H1 (cell line): ENCODE measurements at places on chromosomes 1 and 21.

DNA sequence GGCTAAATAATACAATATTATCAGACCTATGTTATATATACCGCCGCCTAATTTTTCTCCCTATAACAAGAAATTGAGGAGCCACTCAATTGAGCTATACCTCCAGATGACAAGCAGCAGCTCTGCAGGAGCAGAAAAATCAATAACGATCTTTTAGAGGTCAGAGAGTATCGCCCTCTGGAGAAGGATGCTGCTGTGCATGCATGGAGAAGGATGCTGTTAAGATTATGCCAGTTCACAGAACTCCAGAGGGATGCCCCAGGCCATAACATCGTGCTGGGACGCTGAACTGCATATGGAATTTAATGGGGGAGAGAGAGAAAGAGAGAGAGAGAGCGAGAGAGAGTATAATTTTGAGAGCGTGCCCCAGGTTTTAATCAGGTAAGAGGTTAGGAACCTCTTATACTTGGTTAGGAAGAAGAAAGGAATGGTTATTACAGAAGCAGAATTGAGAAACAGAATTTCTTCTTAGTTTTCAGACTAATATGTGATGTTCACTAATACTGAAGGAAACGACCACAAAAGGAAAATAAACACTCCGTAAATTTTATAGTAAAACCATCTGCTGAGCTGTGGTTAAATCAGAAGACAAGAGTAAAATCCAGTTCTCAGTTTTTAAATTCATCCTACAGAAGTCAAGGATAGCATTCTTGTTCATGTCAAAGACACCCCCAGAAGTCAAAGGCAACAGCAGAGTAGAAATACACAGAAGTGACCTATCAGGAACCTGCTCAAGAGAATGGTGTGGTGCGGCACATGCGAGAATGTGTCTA, 111.1 kb downstream of the SMYD2 start:
- no peak for DNase-seq
- H3K4me3 ChIP-seq: no peak overlapping the region
- H3K4me1 ChIP-seq: 0 out of 2 replicates have a peak, but pooled peaks cover 1% of the 10 kb centered on the region
- H3K36me3 ChIP-seq: peaks cover 14% of the 10 kb centered on the region

DNA sequence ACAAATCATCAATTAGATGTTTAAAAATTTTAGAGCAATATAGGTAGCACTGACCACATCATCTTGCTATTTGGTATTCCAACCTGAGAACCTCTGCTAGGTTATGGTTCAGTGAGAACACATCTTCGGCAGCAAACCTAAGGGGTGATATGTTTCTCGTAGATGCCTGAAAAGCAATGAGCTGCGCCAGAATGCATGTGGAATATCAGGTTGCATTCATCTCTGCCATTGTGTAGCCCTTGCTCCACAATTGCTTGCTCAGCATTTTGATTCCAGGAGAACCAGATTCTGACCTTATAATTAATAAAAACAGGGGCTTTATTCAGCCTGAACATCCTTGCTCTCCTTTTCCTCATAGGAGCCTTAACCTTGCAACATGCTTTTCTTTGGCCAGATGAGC, 408.1 kb downstream of the USH2A start:
- H3K27ac ChIP-seq: no peak overlapping the region
- H3K4me1 ChIP-seq: peaks cover 9% of the 10 kb centered on the region; the same call in 1 of the 2 replicates
- no peak for DNase-seq

DNA sequence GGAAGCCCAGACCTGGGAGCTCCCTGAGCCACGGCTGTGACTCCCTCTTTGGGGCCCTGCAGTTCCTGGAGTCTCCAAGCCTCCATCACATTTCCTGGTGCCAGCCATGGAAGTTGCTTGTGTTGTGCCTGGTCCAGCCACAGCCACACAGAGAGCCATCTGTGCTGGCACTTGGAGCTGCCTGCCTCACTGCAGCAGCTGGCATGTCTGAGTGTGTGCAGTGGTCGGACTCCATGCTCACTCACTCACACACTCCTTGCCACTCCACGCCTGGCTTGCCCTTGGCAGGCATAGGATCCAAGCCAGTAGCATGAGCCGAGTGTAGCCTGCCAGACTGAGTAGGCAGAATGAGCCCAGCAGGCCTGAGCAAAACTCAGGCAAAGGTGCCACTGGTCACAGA, 516.3 kb upstream of the BEND5 start:
- H3K36me3 ChIP-seq: no peaks in the 10 kb centered on the region
- no peaks in the 10 kb centered on the region for H3K27me3 ChIP-seq
- no peak overlapping the region for H3K4me3 ChIP-seq
- no peak overlapping the region for H3K27ac ChIP-seq
- H3K4me1 ChIP-seq: no peaks in the 10 kb centered on the region

GRCh38 chr1:187197685-187198084, 368.9 kb downstream of the PLA2G4A start:
- H3K4me1 ChIP-seq: no peaks in the 10 kb centered on the region
- DNase-seq: no peak
- H3K36me3 ChIP-seq: no peaks in the 10 kb centered on the region
- no peak overlapping the region for H3K27ac ChIP-seq
- no peaks in the 10 kb centered on the region for H3K27me3 ChIP-seq

DNA sequence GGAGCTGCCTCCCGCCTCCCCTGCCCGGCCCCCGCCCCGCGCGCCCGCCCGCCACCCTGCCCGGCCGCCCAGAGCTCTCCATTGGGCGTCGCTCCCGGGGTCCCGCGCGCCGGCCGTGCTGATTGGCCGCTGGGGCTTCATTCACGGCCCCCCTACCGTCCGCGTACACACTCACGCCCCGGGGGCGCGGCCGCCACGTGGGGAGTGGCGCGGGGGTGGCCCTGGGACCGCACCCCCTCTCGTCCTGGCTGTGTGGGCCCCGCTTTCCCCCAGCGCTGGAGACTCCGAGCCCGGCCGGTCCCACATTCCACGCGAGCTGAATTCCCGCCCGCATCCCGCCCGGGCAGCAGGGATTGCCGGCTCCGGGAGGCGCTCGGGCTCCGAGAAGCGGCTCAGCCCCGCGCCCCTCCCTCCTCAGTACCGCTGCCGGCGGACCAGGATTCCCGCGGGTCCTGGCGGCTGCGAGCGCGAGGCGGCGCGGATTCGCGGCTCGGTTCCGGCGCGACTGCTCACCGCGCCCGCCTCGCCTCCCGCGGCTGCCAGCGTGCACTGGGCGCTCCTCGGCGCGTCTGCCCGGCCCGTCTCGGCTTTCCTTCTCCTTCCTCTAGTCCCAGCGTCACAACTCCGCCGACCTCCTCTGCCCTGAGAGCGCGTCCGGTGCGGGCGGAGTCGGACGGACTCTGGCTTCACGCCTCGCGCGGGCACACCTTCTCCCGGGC, 450 bp upstream of the POU3F1 start:
- no peak overlapping the region for H3K27ac ChIP-seq
- H3K27me3 ChIP-seq: peaks cover 46% of the 10 kb centered on the region
- no peak for DNase-seq
- peak overlapping the region; percentile 52 for H3K4me3 ChIP-seq
- H3K36me3 ChIP-seq: peaks cover 10% of the 10 kb centered on the region; the same call in 1 of the 2 replicates
- peaks cover 10% of the 10 kb centered on the region for H3K4me1 ChIP-seq

- no peak for DNase-seq
- no peaks in the 10 kb centered on the region; the same call in 1 of the 2 replicates for H3K4me1 ChIP-seq
- no peaks in the 10 kb centered on the region for H3K36me3 ChIP-seq
- no peak overlapping the region for H3K27ac ChIP-seq
- no peaks in the 10 kb centered on the region for H3K27me3 ChIP-seq
These were observed 4.0 kb upstream of the CSF3R start for GRCh38 chr1:36486439-36487335.

GRCh38 chr1:158952416-158952815, 21.1 kb downstream of the PYHIN1 start:
- no peak overlapping the region for H3K4me3 ChIP-seq
- no peaks in the 10 kb centered on the region for H3K27me3 ChIP-seq
- H3K4me1 ChIP-seq: no peaks in the 10 kb centered on the region
- no peak for DNase-seq
- no peaks in the 10 kb centered on the region for H3K36me3 ChIP-seq

- no peaks in the 10 kb centered on the region for H3K27me3 ChIP-seq
- H3K4me3 ChIP-seq: no peak overlapping the region
- H3K4me1 ChIP-seq: peaks cover 3% of the 10 kb centered on the region; the same call in 1 of the 2 replicates
- H3K36me3 ChIP-seq: no peaks in the 10 kb centered on the region
- no peak for DNase-seq
- H3K27ac ChIP-seq: no peak overlapping the region
These were observed 56.6 kb downstream of the RYR2 start for GRCh38 chr1:237098541-237098940.

DNA sequence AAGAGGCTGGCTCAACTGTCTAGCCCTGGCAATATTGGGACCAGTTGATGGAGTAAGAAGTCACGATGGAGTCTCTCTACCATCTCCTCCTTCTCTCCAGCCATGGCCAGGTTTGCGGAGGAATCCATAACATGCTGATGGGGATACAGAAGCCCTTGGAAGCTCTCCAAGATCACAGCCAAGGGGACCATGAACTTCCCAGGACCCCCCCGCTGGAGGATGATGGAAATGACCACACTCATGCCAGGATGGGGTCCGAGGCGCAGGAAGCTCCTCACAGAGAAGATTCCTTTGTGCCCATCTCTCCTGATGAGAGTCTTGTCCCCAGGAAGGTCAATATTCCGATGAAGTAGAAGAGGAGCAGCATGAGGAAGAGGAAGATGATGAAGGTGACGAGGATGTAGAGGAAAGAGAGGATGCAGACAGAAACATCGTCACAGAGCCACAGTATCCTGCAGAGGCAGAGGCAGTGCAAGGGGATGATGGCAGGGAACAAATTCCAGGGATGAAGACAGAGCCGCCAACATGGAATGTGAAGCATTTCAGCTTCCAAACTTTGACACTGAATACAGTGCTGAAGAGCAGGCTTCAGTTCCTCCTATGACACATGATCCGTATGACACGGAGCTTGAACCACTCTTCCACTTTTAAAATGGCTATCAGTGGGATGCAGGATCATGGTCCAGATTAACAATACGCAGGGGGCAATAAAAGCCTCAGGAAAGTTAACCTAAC, 57.9 kb upstream of the EDN2 start:
- H3K4me1 ChIP-seq: no peaks in the 10 kb centered on the region
- H3K4me3 ChIP-seq: no peak overlapping the region
- H3K27me3 ChIP-seq: no peaks in the 10 kb centered on the region
- no peaks in the 10 kb centered on the region for H3K36me3 ChIP-seq
- H3K27ac ChIP-seq: no peak overlapping the region

- H3K4me1 ChIP-seq: peaks cover 13% of the 10 kb centered on the region
- no peak overlapping the region for H3K27ac ChIP-seq
- no peak for DNase-seq
- H3K27me3 ChIP-seq: no peaks in the 10 kb centered on the region
These were observed 38.2 kb downstream of the H3-3A start for GRCh38 chr1:226100436-226101391.

GRCh38 chr1:112358798-112359408, 37.1 kb upstream of the CTTNBP2NL start:
- H3K36me3 ChIP-seq: no peaks in the 10 kb centered on the region
- no peak overlapping the region for H3K27ac ChIP-seq
- no peak overlapping the region for H3K4me3 ChIP-seq
- H3K27me3 ChIP-seq: no peaks in the 10 kb centered on the region
- peak; percentile 41 for DNase-seq

GRCh38 chr1:207463021-207463420, 8.9 kb downstream of the CR2 start:
- DNase-seq: no peak
- H3K27ac ChIP-seq: no peak overlapping the region
- H3K36me3 ChIP-seq: no peaks in the 10 kb centered on the region

- H3K4me3 ChIP-seq: no peak overlapping the region
- H3K4me1 ChIP-seq: no peaks in the 10 kb centered on the region
- H3K27me3 ChIP-seq: no peaks in the 10 kb centered on the region; the same call in 1 of the 2 replicates
- no peaks in the 10 kb centered on the region for H3K36me3 ChIP-seq
- H3K27ac ChIP-seq: no peak overlapping the region
These were observed 2.9 kb downstream of the MACO1 start for GRCh38 chr1:25433389-25434186.

DNA sequence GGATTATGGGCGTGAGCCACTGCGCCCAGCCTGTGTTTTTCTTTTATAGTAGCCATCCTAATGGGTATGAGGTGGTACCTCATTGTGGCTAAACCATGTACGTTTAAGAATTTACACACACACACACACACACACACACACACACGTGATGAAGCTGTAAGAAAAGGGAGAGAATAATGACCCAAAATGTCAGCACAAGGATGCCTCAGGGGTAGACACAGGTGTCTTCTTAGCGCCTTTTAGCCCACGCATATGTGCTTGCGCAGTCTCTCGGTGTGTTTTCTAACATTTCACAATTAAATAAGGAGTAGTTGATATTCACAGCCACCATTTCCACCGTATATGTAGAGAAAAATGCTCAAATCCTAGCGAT, 782 bp upstream of the PFKL start:
- H3K36me3 ChIP-seq: no peaks in the 10 kb centered on the region
- H3K4me1 ChIP-seq: peaks cover 19% of the 10 kb centered on the region
- DNase-seq: no peak
- H3K27me3 ChIP-seq: no peaks in the 10 kb centered on the region; the same call in 1 of the 2 replicates

- peaks cover 17% of the 10 kb centered on the region for H3K4me1 ChIP-seq
- H3K36me3 ChIP-seq: no peaks in the 10 kb centered on the region; the same call in 1 of the 2 replicates
- peaks cover 87% of the 10 kb centered on the region for H3K27me3 ChIP-seq
- DNase-seq: no peak
- peak overlapping the region; percentile 43 for H3K4me3 ChIP-seq
These were observed 2.4 kb downstream of the ALX3 start for GRCh38 chr1:110067893-110068645.

- no peak overlapping the region for H3K27ac ChIP-seq
- no peaks in the 10 kb centered on the region for H3K27me3 ChIP-seq
- no peaks in the 10 kb centered on the region for H3K36me3 ChIP-seq
- H3K4me3 ChIP-seq: no peak overlapping the region
- DNase-seq: no peak
These were observed 498.3 kb downstream of the ADGRL2 start for GRCh38 chr1:82299056-82299455.

GRCh38 chr1:6423321-6423999, 1.1 kb upstream of the ESPN start:
- peak; percentile 92 for DNase-seq
- H3K36me3 ChIP-seq: no peaks in the 10 kb centered on the region
- H3K27me3 ChIP-seq: peaks cover 63% of the 10 kb centered on the region
- peaks cover 30% of the 10 kb centered on the region for H3K4me1 ChIP-seq
- H3K4me3 ChIP-seq: no peak overlapping the region

DNA sequence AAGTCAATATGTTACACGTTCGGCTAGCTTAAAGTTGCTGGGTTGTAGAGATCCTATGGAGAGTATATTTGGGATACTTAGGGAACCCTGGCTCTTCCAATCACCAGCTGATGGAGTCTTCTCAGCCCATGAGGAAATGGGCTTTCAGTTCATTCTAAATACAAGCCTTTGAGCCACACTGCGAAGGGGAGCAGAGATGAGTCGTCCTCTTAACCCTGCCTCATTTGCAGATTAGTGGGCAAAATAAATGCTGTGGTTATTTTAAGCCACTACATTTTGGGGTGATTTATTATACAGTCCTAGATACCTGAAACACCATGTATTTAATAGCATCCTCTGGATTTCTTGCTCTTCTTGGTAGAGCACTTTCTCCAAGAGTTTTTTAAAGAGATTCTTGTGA, 19.0 kb upstream of the VCAM1 start:
- H3K36me3 ChIP-seq: no peaks in the 10 kb centered on the region
- no peak overlapping the region for H3K4me3 ChIP-seq
- H3K4me1 ChIP-seq: peaks cover 5% of the 10 kb centered on the region
- H3K27me3 ChIP-seq: no peaks in the 10 kb centered on the region
